Fibroblast of the aortic adventitia (primary cell): ENCODE measurements at places on chromosomes 5 and 9.

- DNase-seq, result no peak
These were observed 66.3 kb downstream of the C9orf50 start for GRCh38 chr9:129554649-129555048.

DNA sequence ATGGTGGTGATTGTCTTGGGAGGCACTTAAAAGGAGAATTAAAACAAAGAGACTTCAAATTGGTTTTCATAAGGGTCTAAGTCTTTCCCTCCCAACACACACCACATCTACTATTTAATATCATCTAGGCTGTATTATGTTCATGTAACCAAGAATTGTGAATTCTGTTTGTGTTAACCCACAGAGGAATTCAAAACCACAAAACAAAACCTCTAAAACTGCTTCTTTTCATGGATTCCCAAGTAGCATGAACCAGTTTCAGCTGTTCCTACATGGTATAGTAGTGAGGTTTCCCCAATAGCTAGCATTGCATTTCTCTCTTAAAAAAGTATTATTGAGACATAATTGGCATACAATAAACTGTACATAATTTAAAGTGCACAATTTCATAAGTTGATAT is 283.8 kb downstream of the CD180 start:
- DNase-seq, result no peak

DNA sequence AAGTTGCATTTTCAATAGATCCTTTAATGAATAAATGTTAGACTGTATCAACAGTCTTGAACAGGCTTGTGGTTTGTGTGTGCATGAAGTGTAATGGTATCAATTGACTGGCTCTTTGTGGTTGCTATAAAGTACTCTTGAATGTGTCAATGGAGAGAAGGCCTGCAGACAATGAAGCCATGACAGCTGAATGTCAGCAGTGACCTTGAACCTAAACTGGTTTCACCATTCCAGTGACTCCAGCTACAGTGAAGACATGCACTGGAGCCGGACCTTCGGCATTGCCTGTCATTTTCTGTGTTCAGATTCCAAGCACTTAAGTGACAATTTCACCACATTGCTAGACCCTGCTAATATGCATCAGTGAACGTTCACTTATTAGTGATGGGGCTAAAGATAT is 276.0 kb upstream of the TMEM161B start:
- DNase-seq, result no peak

DNA sequence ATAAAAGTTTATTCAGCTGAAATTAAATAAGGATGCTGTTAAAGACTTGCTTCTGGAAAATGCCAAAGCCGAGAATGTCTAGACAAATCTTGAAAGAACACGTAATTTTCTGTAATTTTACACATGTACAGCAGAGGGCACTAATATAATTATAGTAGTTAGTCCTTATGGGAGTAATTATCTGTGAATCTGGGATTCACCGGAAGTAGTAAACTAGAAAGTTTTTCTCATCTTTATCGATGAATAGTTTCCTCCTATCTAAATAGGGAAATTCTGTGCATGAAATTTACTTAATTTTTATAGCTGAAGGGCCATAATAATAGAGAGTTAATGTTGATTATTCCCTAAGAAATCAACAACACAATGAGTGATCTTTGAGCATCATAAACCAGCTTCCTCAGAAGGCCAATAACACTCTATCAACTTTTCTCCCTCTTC is 18.4 kb upstream of the CNTLN start:
- DNase-seq, result peak; percentile 64

DNA sequence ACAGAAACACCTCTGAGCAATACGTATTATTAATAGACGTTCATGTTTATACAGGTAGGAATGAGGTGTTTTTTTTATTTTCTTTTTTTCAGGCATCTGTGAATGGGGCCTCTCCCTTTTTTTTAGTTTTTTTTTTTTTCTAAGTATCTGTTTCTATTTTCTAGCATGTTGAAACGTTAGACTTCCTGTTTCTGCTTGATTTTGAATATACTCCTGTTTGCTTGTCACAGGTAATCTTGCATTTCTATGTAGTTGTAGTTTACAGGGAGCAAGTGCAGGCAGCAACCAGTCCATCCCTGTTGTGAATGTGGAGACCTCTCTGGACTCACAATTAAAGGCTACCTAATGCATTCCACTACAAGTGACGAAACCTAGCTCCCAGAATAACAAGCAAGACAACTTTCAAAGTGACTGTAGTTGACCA is 22.8 kb upstream of the TNFAIP8 start:
- no peak for DNase-seq

- peak; percentile 65 for DNase-seq
These were observed 28.7 kb upstream of the ZSWIM6 start for GRCh38 chr5:61303346-61303745.

DNA sequence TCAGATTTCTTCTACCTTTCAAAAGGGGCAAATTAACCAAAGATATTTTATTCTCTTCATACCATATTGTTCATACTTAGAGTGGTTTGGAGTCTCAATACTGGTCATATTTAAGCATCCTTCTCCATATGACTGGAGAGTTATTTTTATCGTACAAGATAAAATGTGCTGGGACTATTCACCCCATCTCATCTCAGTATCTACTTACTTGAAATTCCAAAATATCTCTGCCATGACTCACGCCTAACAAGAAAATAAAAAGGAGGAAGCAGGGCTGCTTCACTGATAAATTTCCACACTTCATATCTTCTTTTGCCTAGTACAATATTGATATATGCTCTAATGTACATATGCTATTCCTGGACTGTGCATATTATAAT is 277.9 kb upstream of the CDH9 start:
- peak; percentile 83 for DNase-seq
